RCC 7860 (cell line): ENCODE measurements at places on chromosomes 7 and 10.

DNA sequence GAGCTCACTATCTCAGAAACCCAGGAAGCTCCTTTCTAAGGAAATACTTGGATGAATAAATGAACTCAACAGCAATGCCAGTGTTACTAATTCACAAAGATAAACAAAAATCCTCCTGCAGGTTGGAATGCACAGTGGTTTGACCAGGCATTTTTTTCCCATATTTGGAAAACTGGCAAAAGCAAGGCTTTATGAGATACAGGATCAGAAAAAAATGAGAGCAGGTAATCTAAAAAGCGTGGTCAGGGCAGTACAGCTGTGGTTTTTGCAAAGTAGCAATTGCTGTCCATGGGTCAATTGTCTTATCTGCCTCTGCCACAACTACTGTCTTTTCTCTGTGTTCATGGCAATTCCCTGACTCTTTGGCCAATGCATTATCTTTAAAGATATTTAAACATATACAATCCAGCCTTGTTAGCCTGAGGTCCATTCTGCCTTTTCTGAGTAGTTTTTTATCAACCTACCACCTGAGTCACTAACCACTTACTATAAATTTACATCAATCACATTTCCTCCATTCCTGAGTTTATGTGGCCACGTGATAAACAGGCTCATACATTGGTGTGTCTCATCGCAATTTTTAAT, 564.5 kb upstream of the IGFBP3 start:
- DNase-seq: peak; percentile 75

DNA sequence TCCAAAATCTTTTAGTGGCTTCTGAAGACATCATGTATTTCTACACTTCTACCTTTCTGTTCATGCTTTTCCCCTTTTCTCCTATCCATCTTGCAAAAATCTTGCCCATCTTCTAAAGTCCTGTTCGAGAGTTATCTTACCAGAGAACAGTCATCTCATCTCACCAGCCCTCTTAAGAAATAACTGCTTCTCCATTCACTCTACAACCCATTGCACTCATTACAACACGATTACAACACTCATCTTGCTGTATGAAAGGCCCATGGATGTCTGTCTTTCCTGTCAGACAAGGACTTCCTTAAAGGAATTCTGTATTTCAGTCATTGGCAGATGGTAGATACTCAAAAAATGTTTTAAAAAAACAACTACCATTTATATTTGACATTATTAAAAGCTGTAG, 30.8 kb downstream of the ZNF438 start:
- DNase-seq: no peak

DNA sequence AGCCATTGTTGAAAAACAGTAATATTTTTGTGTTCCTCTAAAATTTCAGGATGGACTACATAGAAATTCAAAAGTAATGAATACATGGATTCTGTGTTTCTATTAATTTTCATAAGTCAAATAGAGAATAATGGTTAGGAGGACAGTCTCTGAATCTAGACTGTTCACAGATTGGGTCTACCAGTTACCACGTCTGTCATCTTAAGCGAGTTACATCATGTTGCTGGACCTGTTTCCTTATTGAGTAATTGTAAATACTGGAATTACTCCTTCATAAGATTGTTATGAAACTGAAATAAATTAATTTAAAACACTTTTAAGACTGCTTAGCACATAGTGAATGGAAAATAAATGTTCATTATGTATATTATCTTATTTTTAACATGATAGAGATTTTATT, 172.3 kb downstream of the KCND2 start:
- DNase-seq: no peak

DNA sequence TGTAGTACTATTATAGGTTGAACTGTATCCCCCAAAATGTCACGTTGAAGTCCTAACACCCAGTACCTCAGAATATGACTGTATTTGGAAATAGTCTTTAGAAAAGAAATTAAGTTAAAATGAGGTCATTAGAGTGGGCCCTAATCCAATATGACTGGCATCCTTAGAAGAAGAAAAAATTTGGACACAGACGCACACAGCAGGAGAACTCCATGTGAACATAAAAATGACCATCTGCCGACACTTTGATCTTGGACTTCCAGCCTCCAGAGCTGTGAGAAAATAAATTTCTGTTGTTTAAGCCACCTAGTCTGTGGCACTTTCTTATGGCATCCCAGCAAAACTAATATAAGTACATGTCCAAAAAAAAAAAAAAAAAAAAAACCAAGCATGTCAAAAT, 225.8 kb downstream of the PARD3 start:
- DNase-seq: no peak

DNA sequence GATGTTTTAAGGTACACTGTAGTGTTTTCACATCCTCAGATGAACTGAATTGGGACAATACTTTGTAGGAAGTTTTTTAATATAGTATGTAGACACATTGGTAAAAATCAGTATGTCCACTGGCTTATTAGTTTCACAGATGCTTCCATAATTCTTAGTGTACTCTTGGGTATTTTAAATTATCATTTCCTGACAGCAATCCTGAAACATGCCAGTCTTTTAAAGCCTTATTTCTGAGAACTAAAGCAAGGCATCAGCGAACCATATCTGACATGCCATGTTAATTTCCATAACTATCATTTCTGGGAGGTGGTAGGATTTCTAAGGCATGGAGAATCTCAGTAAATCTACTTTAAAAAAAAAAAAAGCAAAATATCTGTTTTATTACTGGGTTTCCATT, 266.4 kb downstream of the ADK start:
- no peak for DNase-seq

GRCh38 chr7:128010391-128011127, 20.7 kb downstream of the LRRC4 start:
- DNase-seq: no peak

GRCh38 chr7:41292487-41292886, 410.4 kb downstream of the INHBA start:
- peak; percentile 26 for DNase-seq

DNA sequence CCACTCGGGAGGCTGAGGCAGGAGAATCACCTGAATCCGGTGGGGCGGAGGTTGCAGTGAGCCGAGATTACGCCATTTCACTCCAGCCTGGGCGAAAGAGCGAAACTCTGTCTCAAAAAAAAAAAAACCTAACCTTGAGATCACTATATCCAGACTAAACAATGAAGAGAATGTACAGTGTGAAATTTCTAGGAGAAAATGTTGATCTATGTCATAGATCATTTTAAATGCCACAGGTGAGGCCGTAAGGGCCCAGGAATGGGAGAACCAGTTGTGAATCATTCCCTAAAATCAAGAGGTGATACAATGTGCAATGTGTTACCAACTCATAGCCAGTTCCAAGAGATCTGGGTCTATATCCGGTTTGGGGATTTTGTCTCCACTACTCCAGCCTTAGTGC, 158.0 kb downstream of the CACNB2 start:
- no peak for DNase-seq

- DNase-seq: no peak
Measured at GRCh38 chr7:66576646-66577045, 52.0 kb upstream of the KCTD7 start.

DNA sequence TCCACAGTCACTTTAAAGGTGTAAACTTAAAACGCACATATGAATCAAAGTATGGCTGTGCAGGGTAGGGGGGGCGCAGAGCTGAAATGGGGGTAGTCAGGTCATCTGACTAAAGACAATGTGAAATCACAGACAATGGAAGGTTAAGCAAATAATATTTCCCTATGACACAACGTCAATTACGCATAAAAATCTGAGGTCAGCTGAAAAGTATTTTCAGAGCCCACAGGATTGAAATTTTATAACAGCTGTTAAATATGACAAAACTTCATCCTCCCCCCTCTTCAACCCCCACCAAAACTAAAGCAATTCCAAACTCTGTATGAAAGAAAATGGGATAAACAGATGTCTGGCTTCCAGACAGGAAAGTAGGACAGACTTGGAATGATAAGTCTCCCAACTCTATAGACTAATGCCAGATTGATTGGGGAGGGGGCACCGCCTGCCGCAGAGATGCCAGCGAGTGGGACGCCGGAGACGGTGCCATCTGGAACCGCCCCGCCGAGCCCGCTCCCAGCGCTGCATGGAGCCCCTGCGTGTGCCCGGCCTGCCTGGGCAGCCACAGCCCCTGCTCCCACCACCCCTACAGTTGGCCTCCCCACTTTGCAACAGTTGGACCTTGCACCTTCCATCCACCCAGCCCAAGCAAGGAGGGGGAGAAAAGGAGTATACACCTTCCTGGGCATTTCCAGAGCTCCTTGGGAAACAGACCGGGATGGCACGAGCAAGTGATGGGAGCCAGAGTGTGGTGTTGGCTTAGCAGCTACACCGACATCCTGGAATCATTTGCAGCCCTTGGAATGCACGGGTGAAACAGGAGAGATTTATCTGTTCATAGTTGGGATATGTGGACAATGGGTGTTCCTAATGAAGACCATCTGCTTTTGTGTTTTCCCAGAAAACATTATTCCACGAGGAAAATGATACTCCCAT, 10.7 kb downstream of the EBF3 start:
- DNase-seq: no peak

GRCh38 chr7:36949711-36950600, 225.7 kb upstream of the AOAH start:
- no peak for DNase-seq

DNA sequence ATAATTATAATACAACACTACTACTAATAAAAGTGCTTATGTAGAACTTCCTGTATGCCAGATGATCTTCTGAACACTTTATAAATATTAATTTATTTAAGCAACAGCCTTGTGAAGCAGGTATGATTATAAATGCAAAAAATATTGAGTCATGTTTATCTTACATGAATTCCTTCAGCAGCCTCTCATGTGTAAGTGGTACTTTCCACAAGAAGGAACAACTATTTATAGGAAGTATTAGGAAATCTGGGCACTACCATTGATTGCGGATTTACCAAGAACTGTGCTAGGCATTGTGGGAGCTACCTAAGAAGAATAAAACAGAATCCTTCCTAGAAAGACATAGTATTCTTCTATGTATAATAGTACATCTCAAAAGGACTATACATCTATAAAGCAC, 10.7 kb upstream of the STEAP4 start:
- no peak for DNase-seq

DNA sequence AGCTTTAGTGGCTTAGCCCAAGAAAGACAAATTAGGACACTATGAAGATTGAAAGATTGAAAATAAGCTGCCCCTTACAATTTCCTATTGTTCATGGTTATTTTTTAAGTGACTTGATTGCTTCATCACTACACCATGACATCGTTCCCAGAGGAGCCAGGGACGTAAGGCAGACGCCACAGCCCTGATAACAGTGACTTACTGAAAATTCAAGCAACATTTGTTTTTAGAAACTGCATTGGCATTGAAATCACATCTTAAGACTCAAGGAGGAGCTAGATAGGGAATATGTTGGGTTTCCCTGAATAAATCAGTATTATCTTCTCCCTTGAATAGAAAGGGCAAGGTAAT, 38.7 kb upstream of the ANK3 start:
- no peak for DNase-seq

- DNase-seq: no peak
Measured at GRCh38 chr10:96532523-96532922, 18.8 kb upstream of the TLL2 start.

DNA sequence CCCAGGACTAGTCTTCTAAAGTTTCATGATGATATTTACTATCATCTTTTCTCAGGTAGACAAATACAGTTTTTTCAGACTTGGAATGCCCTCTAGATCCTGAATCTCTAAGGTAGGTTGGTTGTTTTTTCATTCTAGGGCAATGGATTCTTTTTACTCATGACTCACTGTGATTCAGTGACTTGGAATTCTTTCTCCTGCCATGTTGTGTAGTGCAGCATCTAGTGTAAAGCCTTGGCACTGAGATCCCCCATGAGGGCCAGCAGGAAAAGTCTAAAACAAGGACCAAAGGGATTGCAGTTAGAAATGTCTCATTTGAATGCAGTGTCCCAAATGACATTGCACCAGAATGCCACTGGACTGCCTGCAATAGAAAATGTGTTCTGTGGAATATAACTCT, 430.4 kb downstream of the NEBL start:
- DNase-seq: peak; percentile 64

DNA sequence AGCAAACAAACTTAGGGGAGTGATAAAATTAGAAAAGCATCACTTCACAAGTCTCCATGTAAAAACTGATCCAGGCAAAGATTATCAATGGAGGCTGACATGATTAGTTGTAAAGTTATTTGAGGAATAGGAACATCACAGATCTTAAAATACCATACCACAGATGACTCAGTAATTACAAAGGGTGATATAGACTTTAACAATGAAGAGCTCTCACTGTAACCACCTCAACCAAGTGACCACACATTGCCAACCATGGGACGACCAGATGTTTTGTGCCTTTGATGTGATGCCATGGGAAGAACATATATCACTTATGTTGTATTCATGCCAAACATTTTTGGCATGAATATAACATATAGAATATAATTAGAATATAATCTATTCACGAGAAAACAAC, 11.7 kb downstream of the AASS start:
- DNase-seq: no peak

DNA sequence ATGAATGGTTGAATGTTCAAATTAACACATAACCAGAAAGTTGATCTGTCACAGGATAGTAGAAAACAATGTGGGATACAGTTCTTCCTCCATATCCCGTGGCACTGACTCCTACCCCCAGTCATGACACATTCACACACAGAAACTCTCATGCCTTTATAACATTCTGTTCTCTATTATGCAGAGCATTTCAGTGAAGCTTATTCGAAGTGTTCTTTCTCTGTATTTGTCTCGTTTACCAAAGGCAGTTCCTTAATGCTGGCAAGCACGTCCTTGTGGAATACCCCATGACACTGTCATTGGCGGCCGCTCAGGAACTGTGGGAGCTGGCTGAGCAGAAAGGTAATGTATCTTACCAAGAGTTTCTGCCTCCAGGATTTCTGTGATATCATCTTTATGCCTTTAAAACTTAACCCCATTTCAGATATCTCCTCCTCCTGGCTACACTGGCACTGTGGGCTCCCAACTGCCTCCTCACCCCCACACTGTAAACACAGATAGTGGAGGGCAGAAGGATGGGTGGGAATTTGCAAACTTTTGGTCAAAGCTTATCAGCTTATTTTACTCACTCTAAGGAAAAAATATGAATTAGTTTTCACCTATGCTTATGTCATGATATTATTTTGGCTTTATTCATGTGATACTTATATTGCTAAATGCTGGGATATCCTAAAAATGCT, 34.1 kb downstream of the BLVRA start:
- no peak for DNase-seq

GRCh38 chr7:84855758-84856157, 331.1 kb downstream of the SEMA3D start:
- DNase-seq: no peak
